ENCODE measurements at places on chromosomes 16 and 17.
A peak's percentile ranks its signal among the peaks of the same experiment; 100 is the strongest.

DNA sequence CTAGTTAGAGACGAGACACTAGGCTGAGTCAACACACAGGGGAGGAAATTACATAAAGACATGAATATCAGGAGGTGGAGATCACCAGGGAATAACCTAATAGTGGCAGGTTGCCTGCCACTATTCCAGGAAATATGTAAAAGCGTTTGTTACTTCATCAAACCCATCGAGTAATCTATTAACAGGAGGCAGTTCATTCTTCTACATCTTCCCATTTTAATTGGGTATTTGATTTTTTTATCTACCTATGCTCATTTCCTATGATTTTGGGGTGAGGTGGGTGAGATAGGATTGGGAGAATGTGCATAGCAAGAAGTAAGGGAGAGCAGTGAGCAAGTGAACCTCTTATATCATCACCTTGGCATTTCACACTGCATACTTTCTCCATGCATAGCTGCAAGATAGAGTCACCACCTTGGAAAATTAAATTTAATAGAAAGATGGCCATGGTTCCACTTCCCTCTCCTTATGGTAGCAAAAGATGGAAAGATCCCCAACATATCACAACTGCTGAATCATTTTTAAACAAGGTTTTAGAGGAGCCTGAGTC is 312.2 kb downstream of the TMEM114 start:
- no peak for DNase-seq

- no peak for DNase-seq
Measured at GRCh38 chr16:84438971-84439696, 65.3 kb downstream of the MEAK7 start.

GRCh38 chr16:68645494-68646388 is 631 bp downstream of the CDH3 start:
- DNase-seq, result no peak

DNA sequence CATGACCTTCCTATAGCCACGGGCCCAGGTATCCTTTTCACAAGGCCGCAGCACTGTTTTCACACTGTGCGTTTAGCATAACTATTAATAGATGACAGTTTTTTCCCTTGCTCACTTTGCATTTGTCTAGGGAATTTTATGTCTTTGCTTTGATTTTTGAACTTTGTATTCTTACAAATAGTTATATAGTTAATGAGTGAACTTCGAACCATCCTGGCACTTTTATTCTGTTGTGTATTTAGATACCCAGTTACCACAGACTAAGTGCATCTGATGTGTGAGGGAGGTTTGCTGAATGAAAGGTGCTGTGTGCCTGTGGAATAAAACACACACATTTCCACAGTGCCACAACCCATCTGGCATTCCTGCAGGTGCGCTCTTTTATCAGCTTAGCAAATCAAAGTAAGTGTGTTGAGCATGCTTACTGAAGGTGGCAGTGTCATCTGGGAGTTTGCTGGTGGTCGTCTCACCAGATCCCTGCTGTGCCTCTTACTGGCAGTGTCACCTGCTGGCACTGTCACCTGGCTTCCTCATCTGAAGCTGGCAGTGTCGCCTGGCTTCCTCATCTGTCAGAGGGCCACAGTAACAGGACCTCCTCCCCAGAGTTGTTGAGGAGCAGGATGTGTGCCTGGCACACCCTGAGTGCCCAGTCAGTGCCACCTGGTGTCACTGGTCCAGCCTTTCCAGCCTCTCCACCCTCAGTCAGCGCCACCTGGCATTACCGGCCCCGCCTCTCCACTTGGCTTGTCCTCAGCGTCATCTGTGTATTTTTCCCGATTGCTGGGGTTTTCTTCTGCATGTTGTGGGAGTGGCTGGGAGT is 37.6 kb downstream of the USP10 start:
- no peak for DNase-seq

- no peak for DNase-seq
Measured at GRCh38 chr17:42321555-42321954, 33.3 kb downstream of the STAT5A start.

GRCh38 chr16:24234737-24235136 is 21.4 kb upstream of the CACNG3 start:
- no peak for DNase-seq

DNA sequence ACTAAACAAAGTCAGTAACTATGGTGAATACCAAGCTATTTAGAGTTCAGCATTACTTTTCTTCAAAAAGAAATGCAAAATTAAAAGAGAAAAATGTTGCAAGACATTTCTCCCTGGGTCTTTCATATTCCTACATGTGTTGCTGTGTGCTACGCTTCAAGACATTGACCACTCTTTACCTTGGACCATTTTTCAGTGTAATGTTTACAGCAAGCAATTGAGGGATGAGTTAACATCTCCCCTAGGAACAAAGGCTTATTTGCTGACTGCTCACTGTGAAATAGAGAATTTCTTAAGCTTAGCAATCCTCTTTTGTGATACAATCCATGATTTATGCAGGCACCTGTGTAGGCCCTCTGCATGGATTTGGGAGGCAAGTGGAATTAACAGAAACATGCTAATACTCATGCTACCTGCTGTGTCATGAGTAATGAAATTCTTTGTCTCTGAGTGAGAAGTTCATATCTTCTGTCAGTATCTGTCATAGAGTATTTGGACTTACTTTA is 1202.9 kb upstream of the CDH8 start:
- no peak for DNase-seq

GRCh38 chr17:45314741-45315647 is 1.8 kb downstream of the MAP3K14 start:
- DNase-seq, result peak; percentile 43

GRCh38 chr17:869567-870525 is 87.7 kb downstream of the MRM3 start:
- DNase-seq, result no peak

GRCh38 chr16:51708861-51709260 is 557.8 kb upstream of the SALL1 start:
- DNase-seq, result no peak

GRCh38 chr17:12627781-12628451 is 37.8 kb upstream of the MYOCD start:
- DNase-seq, result no peak

DNA sequence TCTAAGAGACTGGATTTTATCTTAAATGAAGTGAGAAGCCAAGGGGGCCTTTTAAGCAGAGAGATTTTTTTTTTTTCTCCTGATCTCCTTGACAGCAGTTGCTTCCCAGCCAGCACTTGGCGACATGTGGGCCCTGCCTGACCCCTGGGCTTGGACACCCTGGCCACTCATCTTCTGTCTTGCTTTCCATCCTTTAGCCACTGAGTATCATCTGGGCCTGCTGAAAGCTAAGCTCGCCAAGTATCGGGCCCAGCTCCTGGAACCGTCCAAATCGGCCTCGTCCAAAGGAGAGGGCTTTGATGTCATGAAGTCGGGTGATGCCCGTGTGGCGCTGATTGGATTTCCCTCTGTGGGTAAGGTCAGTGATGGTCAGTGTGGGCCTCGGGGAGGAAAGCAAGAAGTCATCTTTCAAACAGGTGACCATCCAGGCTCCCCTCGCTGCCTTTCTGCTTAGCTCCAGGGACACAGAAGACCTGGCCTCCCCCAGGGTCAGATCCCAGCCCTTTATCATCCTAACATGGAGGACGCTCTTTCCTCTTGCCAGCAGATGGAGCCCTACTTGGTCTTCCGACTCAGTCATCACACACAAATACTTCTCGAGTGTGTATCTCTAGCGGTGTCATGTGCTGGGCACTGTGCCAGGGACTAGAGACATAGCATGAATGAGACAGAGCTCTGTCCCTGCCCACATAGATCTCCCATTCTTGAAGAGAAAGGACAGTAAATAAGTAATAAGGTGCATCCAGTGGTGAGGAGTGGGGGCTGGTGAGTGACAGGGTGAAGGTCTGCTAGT is 6.1 kb downstream of the DRG2 start:
- DNase-seq, result peak; percentile 30

DNA sequence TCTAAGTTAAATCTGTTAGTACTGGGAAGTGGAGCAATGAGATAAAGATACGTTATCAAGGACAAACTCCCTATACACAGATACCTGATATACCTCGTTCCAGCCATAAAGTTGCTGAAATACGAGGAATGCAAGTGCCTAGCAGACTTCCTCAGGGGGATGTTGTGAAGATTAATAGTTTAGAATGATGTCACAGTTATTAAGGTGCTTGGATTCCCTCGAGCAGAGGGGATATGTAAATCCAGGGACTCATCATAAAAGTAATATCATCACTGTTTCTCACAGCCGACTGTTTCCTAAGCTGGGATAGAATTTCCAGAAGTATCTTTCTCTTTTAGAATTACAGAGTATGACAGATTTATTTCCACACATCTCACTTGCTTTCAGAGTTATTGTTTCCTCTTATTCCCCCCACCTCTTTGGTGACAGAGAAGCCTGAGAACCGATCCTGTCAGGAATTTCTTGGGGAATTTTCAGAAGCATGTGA is 28.4 kb upstream of the ZFHX3 start:
- no peak for DNase-seq

DNA sequence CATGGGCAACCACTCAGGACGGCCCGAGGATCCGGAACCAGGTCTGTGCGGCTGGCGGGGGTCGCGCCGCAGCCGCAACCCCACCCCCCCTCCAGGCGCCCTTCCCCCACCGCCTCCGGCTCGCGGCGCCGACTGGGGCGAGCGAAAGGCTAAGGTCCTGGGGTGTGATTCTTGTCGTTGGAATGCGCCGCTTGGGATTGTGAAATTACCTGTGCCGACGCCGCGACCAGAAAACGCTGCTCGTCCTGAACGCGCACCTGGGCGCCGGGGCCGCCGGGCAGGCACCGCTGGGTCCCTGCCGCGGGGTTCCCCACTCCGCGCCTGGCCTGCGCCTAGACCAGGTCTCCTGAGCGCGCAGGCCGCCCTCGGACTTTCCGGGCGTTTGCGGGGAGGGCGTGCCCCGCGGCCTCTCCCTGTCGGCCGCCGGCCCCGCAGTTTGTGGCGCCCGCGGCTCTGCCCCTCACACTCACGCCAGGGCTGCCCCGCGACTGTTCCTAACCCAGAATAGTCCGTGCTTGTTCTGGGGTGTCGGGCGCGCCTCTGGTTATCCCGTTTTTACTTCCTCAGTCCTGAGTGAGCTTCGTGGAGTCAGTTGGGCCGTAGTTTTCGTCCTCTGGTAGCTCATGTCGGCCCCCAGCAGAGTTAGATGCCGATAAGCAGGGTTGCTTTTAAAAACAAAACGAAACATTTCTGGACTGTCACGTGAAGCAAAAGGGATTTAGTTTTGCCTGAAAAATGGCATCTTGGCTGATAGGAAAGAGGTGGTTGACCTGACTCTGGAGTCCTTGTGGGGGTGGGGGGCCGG is 147.2 kb downstream of the SPECC1 start:
- DNase-seq, result no peak

GRCh38 chr17:57294101-57294500 is 37.8 kb downstream of the MSI2 start:
- DNase-seq, result no peak

DNA sequence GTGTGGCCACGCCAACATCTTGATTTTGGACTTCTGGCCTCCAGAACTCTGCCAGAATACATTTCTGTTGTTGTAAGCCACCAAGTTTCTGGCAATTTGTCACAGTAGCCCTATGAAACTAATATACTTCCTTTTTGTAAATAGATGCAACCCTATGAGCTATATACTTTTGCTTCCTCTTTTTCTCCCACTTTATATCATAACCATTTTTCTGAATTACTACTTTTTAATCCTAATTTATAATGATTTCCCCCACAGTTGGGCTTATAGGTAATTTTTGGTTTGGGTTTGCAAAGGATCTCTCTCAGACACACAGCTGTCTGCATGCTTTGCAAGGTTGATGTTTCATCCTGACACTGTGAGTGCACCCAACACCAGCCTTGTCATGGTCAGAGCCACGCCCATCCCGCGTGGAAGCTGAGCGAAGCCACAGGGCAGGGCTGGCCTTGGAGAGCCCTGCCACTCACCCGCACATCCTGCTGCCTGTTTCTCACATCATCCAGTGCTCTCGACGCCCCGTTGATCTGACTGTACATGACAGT is 5.8 kb downstream of the TRIM25 start:
- DNase-seq, result peak; percentile 91

DNA sequence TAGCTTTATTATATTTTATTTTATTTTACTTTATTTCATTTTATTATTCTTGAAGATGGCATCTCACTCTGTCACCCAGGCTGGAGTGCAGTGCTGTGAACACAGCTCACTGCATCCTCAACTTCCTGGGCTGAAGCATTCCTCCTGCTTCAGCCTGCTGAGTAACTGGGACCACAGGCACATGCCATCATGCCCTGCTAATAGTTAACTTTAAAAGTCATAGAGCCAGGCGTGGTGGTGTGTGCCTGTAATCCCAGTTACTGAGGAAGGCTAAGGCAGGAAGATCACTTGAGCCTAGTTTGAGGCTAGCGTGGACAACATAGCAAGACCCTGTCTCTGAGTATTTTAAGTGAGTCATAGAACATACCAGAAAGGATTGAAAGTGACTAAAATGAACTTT is 38.7 kb downstream of the ESRP2 start:
- no peak for DNase-seq

- no peak for DNase-seq
Measured at GRCh38 chr16:19879241-19879792, 5.3 kb downstream of the GPRC5B start.

DNA sequence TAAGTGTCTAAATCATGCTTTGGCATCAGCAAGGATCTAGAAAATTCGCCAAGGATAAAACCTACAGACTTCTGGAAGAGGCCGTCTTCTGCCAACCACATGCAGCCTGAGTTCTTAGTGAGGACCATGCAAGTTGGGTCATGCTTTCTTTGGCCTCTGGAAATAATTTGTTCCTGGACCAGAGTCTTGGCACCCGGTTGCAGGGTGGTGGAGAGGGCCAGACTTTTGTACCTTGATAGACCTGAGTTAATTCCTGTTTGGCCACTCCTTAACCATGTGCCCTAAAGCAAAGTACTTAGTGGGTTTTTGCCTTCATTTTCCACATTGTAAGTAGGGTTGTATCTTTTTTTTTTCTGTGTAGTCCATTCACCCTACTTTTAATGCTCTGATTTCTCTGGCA is 283.4 kb upstream of the IRX5 start:
- DNase-seq, result no peak

DNA sequence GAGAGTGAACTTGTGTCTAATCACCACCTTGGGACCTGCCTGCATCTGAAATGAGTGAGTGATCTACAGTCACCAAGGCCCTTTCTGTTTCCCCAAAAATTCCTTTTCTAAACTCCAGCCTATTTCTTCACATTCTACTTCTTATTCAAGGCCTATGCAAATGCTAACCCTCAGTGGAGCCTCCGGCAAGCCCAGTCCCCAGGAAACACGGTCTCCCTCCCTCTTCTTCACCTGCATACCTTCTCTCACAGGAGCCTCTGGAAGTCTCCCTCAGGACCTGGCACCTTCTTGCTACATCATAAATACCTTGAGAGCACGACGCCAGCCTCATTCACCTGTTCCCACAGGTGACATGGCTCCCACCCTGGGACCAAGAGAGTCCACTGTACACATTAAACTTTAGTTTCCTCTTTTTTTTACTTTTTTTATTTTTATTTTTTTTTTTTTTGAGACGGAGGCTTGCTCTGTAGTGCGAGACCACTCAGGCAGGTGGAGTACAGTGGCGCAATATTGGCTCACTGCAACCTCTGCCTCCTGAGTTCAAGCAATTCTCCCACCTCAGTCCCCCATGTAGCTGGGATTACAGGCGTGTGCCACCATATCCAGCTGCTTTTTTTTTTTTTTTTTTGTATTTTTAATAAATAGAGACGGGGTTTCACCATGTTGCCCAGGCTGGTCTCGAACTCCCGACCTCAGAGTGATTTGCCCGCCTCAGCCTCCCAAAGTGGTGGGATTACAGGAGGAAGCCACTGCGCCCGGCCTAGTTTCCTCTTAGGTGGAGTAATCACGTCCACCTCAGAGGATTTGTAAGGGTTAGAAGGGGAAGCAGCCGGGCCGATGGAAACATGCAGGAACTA is 97.3 kb downstream of the ANKRD11 start:
- peak; percentile 30 for DNase-seq

Data from CD14-positive monocyte (primary cell).